ENCODE measurements at places on chromosomes 1 and 21.

GRCh38 chr1:38433084-38433722 lies 386.6 kb upstream of the POU3F1 start:
- DNase-seq = no peak

DNA sequence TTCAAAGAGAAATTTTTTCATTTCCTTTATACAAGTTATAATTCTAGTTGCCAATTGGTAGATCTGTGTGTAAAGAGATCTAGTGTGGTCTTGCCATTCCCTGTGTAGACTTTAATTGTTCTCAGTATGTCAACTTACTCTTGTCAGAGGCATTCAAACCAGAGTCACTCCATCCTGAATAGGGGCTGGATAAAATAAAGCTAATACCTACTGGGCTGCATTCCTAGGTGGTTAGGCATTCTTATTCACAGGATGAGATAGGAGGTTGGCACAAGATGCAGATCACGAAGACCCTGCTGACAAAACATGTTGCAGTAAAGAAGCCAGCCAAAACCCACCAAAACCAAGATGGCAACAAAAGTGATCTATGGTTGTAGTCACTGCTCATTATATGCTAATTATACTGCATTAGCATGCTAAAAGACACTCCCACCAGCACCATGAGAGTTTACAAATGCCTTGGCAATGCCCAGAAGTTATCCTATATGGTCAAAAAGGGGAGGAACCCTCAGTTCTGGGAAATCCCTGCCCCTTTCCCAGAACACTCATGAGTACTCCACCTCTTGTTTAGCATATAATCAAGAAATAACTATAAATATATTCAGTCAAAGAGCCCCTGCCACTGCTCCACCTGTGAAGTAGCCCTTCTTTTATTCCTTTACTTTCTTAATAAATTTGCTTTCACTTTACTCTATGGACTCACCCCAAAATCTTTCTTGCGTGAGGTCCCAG lies 74.0 kb upstream of the ADAMTS5 start:
- DNase-seq = no peak

DNA sequence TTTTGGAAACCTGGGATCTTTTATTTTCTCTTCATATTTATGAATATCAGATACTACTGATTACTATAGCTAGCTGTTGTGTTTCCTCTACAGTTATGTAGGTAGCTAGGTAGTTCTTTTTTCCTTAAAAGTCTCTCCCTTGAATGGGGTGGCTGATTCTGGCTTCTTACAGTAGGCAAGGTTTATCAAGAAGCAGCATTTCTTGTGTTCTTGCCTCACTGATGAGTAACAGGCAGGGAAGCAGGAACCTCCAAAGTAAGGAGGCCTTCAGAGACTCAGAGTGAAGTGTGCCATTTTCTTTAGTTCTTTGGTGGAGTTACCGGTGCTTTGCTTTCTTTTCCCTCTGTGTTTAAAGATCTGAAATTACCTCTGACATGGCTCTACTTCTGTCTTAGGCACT lies 56.0 kb downstream of the ZMYM4 start:
- no peak for DNase-seq

GRCh38 chr1:198462365-198463019 lies 78.0 kb downstream of the ATP6V1G3 start:
- DNase-seq = peak; percentile 14

- no peak for DNase-seq
These were observed 8.7 kb upstream of the MYOC start for GRCh38 chr1:171661076-171661650.

GRCh38 chr1:197857477-197857876 lies 45.0 kb upstream of the C1orf53 start:
- no peak for DNase-seq
